Esophagus squamous epithelium (tissue), 5 donors: ENCODE measurements at places on chromosomes 1 and 21.

DNA sequence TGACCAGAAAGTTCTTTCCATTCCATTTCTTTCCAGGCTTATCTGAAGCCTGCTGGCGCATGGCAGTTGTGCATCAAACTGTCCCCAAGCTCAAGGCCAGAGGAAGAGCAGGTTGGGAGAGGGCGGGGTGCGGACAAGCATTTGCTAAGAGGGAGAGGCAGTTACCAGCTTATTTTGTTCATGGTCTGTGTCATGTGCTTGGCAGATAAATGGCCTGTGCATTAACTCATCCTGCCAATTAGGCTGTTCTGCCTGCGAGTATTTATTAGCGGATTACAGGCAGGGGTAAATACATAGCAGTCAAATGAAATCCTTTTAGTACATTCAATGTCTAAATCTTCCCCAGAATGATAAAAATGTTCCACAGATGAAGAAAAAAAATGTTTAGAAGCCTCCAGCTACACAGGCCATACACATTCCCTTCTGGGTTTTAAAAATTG is 48.9 kb upstream of the B3GALNT2 start:
- DNase-seq = no peak

DNA sequence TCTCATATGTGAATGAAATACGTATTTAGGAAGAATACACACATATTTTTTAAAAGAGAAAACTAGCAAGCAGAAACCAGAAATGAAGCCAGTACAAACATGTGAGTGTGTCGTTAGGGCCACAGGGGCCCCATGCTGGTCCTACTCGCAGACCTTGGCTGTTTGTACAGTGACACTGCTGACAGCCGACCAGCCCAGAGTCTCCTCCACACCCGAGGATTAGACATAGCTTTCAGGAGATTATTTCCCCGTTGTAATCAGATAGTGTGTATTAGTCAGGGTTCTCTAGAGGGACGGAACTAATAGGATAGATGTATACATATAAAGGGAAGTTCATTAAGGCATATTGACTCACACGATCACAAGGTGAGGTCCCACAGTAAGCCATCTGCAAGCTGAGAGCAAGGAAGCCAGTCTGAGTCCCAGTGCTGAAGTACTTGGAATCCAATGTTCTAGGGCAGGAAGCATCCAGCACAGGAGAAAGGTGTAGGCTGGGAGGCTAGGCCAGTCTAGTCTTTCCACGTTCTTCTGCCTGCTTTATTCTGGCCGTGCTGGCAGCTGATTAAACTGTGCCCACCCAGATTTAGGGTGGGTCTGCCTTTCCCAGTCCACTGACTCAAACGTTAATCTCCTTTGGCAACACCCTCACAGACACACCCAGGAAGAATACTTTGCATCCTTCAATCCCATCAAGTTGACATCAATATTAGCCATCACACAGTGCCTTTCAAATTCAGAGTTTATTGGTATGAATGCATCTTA is 51.2 kb downstream of the DIP2A start:
- DNase-seq = no peak

DNA sequence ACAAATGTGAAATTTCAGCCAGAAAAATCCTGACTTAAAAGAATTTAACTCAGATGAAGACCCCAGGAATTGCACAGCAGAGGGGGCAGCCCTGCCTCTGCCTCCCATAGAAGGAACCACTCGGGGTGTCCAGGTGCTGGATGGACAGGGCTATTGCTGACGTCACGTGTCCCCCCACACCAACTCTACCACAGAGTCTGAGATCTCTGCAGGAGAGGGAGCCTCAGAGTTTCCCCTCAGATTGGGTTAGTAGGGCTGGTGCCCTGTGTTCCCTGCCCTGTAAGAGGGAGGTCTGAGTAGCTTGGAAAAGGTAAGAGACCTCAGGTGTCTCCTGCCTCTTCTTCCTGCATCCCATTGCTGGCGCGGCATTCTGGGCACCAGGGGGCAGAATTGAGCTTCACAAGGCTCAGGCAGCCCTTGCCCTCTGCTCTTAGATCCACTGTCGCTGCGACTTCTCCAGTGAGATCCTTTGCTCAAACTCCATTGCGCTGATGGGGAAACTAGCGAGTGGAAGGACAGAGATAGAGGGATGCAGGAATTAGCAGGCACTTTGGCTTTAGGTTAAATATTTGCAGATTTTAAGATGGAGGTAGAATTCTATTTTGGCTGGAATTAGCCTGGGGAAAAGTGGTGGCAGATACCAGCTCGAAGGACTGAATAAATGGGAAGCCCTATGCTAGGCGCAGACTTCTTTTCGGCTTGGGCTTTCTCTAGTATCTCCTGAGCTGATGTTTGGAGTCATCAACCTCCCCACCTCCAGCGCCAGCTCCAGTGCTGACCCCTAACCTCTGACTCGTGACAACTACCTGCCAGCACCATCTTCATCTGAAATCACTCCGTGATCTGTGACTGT is 42.8 kb upstream of the DMBX1 start:
- no peak for DNase-seq

DNA sequence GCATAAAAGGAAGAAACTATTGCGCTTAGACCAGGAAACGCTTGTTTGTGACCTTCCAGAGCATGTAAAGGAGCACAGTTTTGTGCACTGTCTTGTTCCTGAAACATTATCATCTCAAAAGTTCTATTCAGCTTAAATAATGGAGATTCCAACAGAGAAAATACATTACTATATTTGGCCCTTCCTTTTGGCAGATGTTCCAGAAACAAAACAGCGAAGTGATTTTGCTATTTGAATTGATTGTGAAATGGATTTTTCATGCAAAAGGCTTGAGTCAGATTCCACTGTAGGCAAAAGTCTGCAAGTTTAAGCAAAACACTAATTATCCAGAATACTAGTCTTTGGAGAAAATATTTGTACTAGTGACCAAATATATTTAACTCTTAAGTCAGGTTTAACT is 80.3 kb upstream of the PTBP2 start:
- no peak for DNase-seq

DNA sequence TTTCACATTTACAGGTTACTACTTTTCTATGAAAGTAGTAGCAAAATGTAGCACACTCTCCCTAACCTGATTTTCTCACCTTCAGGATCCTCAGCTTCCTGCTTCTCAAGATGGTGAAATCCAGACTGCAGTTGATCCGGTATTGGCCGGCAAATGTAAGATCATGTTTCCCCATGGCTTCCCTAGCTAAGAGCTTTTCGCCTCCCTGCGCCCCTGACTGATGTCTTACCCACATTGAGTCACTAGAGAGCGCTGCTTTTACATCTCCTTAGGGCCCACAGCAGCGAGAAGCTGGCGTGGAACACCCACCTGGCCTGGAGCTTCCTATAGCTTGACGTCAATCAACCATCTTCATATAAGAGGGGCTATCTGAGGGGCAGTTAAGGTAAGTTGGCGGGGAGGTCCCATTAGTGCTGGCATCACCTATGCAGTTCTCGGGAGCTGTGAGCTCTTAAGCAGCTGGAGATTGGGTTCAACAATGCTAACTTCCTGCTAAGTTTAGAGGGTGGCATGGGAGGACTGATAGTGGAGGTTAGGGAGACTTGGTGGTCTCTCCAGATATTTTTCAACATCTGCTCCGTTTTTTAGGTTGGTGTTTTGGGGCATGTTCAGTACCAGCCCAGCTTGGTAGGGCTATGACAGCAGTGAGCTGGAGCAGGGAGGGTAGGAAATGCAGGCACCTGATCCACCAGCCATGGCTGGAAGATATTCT is 5.5 kb downstream of the PTPN7 start:
- DNase-seq = no peak

GRCh38 chr1:181588631-181589030 is 105.3 kb downstream of the CACNA1E start:
- DNase-seq = no peak

DNA sequence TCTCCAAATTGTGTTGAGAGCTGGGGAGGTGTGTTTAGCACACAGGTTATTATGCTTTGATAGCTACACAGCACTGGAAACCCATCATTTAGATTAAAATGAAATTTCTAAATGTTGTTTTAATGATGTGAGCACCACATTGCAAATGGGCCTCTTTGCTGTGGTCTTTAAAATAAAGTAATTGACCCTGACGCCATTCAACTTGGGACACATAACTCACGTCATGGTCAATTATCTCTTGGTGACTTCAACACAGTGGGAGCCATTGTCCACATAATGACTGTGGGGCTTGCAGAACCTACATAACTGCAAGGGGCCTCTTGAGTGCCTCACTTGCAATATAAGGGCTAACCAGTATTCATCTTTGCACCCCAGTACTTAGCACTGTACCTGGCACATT is 280.4 kb downstream of the HLX start:
- DNase-seq = no peak

- no peak for DNase-seq
Measured at GRCh38 chr1:70583522-70583921, 172.5 kb downstream of the CTH start.

GRCh38 chr1:205456868-205457745 is 1.3 kb upstream of the BLACAT1 start:
- DNase-seq = no peak

GRCh38 chr1:151823175-151823574 is 8.4 kb downstream of the RORC start:
- no peak for DNase-seq

DNA sequence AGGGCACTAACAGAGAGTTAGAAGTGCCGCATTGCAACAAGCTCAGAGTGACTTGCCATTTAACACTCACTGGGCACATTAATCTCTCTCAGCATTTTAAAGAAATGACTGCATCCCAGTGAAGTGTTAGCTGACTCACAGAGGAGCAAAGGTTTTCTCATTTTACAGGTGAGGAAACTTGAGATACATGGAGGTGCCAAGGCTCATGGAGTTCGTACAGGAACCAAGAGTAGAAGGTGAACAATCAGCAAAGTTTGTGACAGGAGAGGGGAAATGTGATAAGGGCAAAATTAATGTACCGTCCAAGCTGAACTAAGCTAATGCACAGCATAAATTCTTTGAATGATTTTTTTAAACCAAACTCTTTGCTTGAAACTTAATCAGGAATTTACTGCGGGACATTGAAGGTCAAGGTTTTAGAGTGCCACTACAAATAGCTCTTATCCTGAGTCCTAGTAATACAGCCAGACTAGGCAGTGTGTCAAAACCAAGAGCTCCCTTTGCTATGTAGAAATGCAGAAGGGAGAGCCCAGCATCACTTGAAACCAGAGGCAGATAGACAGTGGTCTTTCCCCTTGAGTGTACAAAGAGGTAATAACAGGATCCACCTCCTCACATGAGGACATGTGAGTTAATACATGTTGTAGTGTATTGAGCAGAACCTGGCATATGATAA is 22.4 kb upstream of the NTPCR start:
- no peak for DNase-seq

DNA sequence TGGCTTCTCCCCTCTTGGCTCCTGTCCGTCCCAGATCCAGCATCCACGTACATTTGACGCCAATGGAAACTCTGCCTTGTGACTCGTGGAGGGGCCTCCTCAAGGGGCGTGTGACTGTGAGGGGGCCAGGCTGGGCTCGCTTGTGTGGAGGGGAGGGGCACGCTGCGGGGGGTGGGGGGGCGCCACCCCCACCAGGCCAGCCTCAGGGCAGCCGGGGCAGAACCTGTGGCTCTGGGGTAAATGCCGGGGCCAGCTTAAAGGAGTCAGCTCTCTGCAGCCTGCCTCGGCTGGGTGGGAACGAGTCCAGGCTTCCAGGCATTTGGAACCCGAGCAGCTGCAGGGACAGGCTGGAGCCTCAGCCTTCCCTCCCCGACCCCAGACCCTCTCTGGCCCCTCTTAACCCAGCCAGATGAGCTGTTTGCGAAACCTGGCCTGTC is 94.1 kb downstream of the SIK1 start:
- DNase-seq = no peak

DNA sequence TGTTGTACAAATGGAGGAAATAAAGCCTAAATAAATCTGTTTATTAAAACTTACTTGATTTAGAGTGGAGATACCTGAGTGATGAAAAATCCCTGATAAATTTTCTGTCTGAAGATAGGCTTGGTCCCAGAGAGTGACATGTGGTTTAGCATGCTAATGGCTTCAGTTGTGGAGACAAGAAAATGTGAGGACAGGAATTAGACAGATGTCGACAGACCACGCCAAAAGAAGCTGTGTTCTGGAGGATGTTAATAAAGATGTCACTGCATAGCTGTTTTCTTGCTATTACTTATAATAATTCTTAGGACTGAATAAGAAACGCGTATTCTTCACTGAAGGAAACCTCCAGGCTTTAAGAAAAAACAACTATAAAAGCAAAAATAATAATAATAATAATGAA is 154.9 kb downstream of the OLFM3 start:
- no peak for DNase-seq

DNA sequence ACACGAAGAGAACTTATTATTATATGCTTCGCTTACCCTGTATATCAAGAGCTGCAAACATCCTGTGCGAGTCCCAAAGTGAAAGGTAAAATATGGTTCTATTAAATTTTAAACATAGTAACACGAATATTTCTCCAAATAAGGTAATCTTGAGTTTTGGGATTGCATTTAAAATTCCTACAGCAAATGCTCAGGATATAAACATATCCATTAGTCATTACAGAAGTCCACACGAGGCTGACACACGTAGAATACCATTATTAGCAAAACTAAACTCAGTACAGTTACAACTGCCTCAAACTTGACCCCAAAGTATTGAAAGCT is 282 bp upstream of the LYPLAL1 start:
- no peak for DNase-seq

DNA sequence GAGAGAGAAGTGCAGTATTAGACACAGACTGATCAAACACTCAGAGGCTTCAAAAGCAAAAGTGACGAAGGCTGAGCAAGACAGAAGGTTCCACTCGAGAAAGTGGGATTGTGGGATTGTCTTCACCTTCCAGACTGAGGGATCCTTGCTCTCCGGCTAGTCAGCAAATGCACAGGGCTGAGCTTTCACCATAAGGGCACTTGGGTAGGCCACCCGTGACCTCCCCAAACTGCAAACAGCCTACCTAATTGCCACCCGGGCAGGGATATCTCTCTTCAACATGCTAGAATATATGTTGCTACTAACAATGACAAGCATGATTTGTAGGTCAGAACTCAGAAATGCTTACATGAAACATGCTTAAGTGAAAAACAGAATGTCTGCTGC is 35.3 kb upstream of the RIPK4 start:
- DNase-seq = no peak

DNA sequence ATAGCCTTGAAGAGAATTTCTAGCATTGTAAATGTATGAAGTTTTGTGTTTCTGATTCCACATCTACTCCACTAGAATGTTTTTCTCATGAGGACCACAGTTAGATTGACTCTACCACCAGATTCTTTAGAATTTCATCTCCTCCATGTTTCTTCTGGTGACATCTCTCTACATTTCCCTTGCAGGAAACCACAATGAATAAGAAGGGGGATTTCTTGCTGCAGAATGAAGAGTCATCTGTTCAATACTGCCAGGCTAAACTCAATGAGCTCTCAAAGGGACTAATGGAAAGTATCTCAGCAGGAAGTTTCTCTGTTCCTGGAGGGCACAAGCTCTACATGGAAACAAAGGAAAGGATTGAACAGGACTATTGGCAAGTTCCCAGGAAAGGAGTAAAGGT is 18.6 kb downstream of the GBP6 start:
- no peak for DNase-seq

GRCh38 chr21:17550671-17551308 is 37.9 kb downstream of the CXADR start:
- no peak for DNase-seq
